ENCODE measurements at places on chromosomes 7 and 10. TPM values are rescaled to one million over a fixed set of nuclear protein-coding genes. Genes with fewer than 3 reads are reported as not detected.

ADIRF gene
- 3.4 TPM for polyA plus RNA-seq

DNA sequence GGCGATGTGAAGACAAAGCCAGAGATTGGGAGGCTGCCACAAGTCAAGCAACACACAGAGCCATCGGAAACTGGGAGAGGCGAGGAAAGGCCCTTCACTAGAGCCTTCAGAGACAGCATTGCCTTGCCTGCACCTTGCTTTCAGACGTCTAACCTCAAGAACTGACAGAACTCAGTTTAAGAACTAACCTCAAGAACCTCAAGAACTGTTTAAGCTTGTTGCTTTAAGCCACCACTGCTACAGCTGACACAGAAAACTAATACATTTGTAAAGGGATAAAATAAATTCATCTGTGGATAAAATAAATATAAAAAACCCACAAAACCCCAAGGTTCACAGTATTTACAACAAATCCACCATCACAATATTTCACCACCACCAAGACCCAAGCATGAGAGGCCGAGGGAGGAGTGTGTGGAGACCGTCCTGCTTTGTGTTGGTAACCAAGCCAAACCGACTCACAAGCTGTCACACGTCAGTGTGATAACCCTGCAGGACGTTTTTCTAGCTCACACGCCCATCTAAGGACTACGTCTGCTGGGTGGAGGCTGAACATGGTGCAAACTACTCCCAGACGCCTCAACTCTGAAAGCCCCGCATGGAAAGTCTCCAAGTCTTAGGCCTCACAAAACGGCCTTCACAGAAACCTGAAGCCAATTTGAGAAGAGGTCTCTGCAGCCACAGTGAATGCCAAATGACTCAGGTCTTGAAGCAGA is 116.8 kb downstream of the ABLIM1 start:
- peak; percentile 91 for DNase-seq

DNA sequence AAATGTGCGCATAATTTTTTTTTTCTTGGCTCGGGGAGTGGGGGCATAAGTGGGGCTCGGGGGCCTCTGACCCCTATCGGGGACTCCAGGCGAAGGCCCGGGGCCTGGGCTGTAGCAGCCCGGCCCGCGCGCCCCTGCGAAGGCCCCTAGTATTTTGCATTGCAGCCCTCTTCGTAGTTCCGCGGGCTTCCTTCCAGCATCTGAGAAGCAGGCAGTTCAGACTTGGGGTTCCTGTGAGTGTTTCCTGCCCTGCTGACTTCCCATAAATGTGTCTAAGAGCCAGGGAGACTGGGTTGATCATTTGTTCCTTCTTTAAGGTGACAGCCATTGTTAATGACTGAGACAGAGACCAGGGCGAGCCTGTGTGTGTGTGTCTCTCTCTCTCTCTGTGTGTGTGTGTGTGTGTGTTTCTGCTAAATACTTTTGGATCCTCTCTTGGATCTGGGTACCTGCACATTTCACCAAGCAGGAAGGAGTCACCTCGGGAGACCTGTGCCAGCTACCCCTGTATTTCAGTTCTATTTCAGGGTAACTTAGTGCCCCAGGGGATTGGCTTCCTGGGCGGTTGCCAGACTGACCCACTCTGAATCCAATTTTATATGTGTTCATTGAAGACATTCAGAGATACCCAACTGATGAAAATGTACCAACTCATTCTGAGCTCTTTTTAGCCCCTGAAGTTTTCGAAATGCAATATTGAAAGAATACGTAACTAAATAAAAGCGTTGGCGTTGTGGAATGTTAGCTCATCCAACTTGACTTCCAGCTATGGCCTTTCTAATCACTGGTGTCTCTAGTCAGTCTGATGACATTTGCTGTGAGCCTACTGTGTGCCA is 805 bp downstream of the MSRB2 start:
- no peak for DNase-seq

DNA sequence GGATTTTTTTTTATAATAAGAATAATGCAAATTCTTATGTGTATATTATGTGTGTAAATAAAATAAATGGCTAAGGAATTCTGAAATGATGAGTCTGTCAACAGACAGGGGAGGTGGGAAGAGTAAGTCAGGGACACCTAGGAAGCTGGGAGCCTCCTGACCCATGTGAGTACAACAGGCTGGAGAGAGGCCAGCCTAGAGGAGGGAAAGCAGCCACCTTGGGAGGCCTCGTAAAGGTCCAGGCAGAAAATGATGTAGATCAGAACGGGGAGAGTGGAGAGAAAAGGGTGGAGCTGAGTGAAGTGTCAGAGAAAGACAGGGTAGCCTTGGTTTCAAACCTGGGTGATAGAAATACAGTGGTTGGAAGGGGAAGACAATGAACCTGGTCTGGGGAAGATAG is 6.9 kb downstream of the NRAP start:
- DNase-seq: no peak

DNA sequence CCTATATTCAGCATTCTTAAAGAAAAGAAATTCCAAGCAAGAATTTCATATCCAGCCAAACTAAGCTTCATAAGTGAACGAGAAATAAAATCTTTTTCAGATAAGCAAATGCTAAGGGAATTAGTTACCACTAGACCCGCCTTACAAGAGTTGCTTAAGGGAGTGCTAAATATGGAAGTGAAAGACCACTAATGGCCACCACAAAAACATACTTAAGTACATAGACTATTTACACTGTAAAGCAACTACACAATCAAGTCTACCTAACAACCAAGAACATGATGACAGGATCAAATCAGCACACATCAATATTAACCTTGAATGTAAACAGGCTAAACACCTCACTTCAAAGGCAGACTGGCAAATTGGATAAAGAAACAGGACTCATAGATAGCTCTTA is 42.2 kb upstream of the NME8 start:
- DNase-seq: no peak
